Epithelial cell of prostate (primary cell): ENCODE measurements at places on chromosomes 13 and 19.

DNA sequence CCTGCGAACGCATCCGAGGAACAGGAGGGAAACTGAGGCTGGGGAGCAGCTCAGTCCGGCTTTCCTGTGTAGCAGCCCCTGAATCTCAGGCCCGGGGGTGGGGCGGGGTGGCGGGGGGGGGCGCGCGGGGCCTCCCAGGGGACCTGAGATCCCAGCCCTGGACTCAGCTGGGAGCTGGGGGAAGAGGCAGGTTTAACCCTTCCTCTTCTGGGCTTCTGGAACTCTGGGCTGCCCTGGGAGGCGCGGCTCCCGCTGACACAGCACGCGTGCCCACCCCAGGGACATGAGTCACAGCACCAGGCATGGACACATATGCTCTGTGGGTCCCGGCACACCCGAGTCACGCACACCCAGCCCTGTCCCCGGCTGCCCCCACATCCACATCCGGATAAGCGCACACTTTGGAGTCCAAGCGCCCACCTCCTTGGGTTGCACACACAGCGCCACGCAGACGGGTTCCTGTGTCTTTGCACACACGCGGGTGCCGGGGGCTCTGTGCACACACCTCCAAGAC, 3.5 kb upstream of the CIRBP start:
- DNase-seq = no peak

GRCh38 chr19:22605275-22606211, 28.6 kb upstream of the ZNF492 start:
- DNase-seq = no peak

GRCh38 chr13:112984954-112985802, 16.2 kb downstream of the MCF2L start:
- DNase-seq = no peak

DNA sequence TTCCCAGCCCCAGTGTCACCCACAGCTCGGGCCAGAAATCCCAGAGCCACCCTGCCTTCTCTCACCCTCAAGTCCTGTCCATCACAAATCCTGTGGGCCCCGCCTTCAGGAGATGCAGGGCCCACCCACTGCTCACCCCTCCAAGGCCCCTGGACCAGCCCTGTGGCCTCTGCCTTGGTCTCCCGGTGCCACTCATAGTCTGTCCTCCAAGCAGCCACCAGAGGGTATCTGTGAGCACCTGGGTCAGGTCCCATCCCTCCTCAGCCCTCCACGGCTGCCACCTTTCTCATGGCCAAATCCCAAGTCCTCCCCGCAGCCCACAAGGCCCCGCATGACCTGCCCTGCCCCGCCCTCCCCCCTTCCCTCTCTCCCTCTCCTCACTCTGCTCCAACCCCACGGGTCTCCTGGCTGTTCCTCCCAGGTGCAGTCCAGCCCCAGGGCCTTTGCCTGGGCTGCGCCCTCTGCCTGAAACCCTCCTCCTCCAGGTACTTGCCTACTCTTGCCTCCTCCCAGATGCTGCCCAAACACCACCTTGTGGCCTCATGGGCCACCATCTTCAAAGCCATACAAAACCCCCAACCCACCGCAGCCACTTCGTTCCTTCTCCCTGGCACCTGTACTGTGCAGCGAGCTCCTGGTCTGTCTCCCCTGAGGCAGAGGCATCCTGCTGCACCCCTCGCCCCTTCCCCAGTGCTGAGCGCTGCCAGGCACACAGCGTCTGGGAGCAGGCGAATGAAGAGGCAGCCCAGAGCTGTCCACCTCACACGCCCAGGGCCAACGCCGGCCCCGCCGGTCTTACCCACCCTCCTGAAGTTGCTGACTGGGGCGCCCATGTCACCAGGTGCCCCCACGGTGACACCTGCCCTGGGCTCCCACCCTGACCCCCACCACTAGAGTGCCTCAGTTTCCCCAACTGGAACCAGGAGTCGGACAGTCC, 13.2 kb upstream of the UQCR11 start:
- DNase-seq = no peak

DNA sequence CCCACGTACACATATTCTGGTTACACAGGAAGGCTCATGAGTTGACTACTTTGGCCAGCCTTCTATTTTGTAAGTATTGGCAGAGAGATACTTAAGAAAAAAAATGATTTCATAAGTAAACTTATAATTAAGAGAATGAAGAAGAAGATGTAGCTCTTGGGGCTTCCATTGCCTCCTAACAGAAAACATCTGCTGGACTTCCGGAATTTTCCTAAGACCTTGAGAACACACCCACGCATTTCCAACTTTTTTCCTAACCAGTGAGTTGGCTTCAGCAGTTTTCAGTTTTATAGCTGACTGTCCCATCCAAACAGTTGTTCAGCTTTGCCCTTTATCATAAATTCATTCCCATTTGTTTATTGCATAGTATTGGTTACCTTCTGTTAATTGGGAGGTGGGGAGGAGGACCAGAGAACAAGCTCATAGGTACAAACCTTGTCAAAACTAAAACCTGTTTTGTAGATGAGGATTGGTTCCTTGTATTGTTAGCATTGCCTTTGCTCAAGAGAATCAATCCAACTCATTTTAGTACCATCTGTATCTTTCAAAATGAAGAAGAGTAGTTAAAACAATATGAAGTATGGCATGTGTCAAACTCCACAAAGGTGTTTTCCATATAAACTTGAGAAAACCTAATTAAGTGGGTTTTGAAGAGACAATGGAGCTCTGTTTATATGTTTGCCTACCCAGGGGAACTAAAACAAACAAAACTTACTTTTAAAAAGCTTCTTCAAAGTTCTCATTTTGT, 93.9 kb downstream of the COL4A2 start:
- DNase-seq = no peak

DNA sequence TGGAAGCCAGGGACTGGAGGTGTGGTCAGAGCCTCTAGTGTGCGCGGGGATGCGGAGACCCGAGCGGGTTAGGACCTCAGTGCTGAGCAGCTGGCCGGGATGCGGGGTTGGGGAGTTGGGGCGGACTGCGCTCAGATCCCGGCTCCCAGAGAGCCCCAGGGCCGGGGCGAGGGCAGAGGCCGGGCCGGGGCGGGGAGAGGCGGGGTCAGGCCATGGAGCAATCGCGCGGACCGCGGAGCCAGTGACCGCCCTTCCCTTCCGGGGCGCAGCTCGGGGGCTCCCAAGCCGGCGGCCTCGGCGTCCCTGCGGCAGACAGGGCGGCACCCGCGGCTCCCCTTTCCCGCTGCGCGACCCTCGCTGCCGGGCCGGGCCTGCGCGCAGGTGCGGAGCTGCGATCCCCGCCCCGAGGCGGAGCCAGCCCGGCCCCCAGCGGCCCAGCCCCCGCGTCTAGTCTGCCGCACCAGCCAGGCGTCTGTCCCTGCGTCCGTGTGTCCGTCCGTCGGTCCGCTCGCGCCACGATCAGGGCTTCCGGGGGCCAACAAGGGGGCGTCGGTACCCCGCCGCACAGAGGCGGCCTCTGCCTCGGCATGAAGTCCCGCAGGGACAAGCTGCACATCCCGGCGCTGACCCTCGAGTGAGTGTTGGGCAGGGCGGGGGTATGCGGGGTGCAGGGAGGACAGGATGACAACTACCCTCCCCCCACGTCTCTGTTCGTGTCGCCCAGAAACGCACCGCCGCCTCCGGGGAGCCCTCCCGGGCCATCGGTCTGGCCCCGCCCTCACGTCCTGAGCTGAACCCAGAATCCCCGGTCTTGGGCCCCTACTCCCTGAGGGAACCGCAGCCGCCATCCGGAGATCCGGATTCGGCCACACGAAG, 12.4 kb downstream of the MAST3 start:
- DNase-seq = no peak

DNA sequence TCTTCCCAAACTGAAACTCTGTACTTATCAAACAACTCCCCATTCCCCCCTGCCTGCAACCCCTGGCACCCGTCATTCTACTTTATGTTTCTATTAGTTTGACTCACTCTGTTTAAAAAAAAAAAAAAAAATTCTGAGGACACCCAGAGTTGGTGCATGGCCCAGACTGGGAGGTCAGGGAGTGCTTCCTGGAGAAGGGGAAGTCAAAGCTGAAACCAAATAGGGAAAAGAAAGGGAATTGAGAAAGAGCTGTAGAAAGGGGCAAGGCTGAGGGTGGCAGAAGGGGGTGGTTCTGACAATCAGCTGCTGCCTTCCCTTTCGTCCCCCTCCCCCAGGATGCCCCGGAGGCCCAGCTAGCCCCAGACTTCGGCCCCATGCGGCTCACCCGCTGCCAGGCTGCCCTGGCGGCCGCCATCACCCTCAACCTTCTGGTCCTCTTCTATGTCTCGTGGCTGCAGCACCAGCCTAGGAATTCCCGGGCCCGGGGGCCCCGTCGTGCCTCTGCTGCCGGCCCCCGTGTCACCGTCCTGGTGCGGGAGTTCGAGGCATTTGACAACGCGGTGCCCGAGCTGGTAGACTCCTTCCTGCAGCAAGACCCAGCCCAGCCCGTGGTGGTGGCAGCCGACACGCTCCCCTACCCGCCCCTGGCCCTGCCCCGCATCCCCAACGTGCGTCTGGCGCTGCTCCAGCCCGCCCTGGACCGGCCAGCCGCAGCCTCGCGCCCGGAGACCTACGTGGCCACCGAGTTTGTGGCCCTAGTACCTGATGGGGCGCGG, 9.0 kb upstream of the STRN4 start:
- DNase-seq = no peak

DNA sequence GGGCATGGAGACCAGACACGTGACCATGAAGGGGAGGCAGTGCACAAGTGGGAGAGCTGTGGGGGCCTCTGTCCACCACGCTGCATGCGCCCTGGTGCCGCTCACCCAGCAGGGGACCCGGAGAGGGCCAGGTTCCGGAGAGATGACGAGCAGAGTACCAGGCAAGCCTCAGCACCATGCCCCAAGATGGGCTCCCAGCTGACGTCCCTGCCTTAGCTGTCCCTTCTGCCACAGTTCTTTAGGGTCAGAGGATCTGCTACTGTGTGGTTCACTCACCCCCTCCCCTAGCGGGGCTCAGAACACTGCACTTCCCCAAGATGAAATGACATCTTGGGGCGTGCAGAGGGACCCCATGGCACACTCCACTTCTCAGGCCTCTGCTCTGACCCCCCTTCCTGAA, 9.6 kb upstream of the PRKD2 start:
- no peak for DNase-seq

- DNase-seq = peak; percentile 60
Observed at GRCh38 chr13:45368571-45368970, 27.6 kb upstream of the TPT1 start.

- no peak for DNase-seq
Observed at GRCh38 chr19:17246681-17247425, 1.1 kb upstream of the NR2F6 start.
